ENCODE measurements at places on chromosomes 6 and 20.

DNA sequence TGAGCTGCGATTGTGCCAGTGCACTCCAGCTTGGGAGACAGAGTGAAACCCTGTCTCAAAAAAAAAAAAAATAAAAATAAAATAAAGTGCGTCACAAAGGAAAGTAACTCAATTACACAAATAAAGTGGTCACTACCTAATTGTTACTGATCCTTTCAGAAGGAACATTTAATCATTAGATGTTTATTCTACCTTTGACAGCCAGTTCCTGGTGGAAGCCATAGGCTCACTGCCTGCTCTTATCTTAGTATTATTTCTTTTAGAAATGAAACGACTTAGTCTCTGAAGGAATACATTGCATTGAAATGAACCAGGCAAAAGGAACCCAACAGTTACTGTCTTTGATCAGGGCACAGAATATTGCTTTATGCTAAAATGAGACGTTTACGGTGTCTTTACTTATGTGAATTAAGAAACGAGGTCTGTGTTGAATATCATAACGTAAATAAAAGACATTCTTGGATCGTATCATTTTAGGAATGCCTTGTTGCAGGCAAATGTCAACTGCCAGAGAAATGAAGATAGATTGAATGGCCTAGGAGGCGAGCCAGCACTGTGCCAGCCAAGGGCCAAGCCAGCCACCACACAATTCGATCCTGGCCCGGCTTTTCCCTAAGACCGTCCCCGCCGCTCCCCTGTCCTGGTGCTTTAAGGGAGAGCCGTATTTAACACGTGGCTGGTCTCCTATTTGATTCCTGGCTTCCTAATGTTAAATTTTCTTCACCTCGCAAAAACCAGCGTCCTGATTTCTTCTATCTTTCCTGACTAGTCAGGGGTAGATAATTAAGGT lies 136.7 kb upstream of the GMDS start:
- peak; percentile 42 for DNase-seq

DNA sequence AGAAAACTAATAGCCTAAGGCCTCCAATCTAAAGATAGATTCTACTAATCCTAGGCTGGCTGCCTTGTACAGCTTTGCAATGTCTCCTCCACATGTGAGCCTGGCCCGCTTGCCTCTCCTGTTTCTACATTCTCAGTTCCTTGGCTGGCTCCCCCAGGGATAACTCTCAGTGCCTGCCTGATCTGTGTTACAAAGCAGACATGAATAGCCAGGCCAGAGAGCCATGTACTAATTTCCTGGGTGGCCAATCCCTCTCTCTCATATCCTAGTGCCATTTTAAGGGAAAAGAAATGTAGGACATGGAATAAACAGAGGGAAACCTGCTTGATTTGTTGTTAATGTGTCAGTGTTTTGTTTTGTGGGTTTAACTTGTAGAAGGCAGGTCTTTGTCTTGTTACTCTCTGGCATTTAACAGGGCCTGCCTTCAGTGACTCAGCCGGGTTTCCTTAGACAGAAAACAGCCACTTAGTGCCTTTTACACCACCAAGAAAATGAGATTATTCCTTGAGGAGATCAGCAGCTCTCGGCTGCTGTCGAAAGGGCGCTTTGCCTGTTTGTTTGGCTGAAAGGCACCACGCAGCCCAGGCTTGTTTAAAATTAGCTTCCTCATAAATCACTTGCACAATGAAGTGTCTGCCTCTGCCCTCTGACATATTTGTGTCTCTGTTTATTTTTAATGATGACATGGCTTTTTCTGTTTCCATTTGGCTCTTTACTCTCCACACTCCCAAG lies 702.7 kb downstream of the MAFB start:
- DNase-seq: peak; percentile 74

- DNase-seq: peak; percentile 18
Observed at GRCh38 chr20:63091901-63092659, 85.3 kb upstream of the BHLHE23 start.

DNA sequence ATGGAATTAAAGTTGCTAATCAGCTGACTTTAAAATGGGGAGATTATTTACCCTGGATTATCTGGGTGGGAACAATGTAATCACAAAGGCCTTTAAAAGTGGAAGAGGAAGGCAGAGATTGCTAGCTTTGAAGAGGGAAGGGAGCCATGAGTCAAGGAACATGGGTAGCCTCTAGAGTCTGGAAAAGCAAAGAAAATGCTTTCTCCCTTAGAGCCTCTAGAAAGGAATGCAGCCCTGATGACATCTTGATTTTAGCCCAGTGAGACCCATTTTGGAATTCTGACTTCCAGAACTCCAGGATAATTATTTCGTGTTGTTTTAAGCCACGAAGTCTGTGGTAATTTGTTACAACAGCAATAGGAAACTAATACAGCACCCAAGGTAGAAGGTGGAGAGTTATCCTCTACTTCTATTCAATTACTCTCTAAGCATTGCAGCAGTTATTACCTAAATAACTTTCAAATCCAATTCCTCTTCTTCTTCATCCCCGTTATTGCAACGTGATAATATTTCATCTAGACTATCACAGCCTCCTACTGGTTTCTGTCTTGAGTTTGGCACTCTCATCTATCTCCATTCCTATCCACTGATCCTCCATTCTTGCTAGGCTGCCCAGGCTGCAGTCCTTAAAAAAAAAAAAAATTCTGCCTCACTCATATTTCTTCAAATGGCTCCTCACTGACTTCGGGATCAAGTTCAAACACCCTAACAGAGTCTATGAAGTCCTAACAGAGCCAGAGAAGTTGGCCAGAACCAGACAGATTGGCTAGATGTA lies 224.3 kb downstream of the BTBD9 start:
- DNase-seq: no peak

GRCh38 chr6:146026873-146027272 lies 2.0 kb upstream of the GRM1 start:
- no peak for DNase-seq

- no peak for DNase-seq
Observed at GRCh38 chr6:23415819-23416427, 710.1 kb upstream of the NRSN1 start.

DNA sequence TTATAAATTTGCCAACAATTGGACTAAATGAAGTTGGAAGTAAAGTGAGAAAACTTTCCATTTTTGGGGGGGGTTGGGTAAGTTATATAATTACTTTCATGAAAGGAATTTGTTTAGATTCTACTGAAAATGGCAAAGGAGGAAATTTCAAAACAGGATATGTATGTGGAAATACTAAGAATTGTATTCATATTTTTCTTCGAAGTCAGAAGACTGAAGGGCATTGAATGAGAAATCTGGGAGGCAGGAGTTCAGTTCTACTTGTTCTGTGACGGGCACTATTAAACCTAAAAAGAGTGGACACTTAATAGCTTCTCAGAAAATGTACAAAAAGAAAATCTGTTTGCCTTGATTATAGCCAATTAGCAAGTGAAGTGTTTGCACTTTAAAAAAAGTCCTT lies 114.7 kb downstream of the PRIM2 start:
- DNase-seq: no peak

GRCh38 chr6:108589244-108589791 lies 28.6 kb downstream of the FOXO3 start:
- peak; percentile 82 for DNase-seq

GRCh38 chr20:20492521-20493332 lies 124.8 kb downstream of the INSM1 start:
- DNase-seq: no peak

DNA sequence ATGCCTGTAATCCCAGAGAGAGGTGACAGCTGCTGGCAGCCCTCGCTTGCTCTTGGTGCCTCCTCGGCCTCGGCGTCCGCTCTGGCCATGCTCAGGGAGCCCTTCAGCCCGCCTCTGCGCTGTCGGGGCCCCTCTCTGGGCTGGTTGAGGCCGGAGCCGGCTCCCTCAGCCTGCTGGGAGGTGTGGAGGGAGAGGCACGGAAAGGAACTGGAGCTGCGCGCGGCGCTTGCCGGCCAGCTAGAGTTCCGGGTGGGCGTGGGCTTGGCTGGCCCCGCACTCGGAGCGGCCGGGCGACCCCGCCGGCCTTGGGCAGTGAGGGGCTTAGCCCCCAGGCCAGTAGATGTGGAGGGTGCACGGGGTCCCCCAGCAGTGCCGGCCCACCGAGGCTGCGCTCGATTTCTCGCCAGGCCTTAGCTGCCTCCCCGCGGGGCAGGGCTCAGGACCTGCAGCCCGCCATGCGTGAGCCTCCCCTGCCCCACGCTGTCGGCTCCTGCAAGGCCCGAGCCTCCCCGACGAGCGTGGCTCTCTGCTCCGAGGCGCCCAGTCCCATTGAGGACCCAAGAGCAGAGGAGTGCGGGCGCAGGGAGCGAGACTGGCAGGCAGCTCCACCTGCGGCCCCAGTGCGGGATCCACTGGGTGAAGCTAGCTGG lies 34.6 kb downstream of the C6orf52 start:
- no peak for DNase-seq

DNA sequence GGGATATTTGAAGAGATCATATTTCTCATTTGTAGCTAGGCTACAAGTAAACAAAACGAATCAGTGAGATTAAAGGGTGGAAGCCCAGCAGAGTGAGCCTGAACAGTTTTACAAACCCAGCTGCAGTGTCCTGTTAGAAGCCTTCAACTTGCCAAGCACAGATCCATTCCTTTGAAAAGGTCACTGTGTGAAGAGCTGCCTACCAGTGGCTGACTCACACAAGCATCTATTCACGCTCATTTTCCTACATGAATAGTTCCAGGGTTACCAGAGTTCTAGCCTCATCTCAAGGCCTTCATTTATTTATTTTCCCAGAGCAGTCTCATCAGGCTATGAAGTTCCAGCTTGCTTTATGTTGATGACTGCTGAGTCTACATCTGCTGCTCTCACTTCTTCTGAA lies 25.7 kb upstream of the MLIP start:
- DNase-seq: no peak

- no peak for DNase-seq
Observed at GRCh38 chr6:43940071-43940392, 170.0 kb downstream of the VEGFA start.

- DNase-seq: no peak
Observed at GRCh38 chr6:94099072-94099471, 679.7 kb upstream of the EPHA7 start.

DNA sequence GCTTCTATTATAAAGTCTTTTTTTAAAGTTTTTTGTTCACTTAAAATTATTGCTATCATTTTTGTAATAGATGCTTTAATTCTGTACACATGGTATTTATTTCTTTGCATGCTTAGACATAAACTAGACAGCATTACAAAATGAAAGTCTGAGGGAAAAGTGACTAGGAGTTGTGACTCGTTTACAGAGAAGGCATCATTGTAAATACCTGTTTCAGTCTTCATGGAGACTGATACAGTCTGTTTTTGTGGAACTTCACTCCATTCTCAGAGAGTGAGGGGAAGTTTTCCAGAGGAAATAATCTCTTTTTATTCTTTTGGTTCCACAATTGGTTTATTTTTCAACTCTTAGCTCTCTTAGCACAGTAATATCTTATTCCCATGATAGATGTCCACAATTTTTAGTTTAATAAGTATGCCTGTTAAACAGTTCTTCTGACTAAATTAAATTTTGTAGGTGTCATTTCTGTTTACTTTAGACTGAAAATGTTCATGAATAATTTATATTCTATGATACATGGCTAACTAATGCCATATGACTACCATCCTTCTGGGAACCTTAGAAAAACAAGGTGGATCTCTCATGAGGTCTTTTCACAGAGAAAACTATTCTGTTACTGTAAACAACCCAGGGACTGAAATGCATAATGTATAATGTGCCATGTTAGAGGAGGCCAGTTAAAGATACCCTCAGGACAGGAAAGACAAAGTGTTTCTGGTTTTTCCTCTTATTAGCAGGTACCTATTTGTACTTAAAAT lies 69.2 kb downstream of the MYO6 start:
- no peak for DNase-seq

GRCh38 chr6:72413884-72414283 lies 208.0 kb upstream of the KCNQ5 start:
- no peak for DNase-seq

DNA sequence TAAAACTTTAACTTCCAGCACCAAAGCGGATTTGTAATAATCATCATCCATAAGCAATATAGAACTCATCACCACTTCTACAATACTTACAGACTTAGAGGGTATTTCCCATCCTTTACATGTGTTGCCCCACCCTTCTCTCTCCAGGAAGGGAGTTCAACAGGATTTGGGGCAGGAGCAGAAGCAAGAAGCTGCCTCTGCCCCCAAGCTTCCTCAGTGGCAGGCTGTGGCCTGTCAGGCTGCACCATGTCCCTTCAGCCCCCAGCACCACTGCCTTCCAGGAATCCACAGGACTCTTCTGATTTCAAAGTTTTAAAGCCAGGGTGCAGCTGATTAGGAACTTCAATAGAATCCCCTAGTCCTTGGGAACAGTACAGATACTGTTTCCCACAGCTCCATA lies 36.7 kb upstream of the MCM9 start:
- DNase-seq: no peak

- DNase-seq: no peak
Observed at GRCh38 chr20:16975682-16976081, 227.5 kb downstream of the OTOR start.

GRCh38 chr6:159627939-159628338 lies 65.1 kb downstream of the SOD2 start:
- DNase-seq: no peak

DNA sequence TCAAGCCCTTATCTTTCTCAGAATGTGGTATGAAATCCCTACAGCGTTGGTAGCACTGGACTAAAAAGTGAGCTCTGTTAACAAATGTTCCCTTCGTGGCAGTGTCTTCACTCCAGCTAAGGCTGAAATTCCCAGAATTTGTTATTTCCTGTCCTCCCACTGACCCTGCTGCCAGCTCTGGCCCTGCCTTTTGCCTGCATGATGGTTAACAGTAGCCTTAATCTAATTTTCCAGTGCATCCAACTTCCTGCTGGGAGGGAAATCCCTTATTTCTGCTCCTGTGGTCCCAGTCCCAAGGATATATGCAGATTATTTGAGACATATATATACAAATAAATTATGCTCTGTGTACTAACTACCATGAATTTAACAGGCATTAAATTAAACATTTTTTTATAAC lies 157.2 kb upstream of the CARMIL1 start:
- DNase-seq: peak; percentile 38

DNA sequence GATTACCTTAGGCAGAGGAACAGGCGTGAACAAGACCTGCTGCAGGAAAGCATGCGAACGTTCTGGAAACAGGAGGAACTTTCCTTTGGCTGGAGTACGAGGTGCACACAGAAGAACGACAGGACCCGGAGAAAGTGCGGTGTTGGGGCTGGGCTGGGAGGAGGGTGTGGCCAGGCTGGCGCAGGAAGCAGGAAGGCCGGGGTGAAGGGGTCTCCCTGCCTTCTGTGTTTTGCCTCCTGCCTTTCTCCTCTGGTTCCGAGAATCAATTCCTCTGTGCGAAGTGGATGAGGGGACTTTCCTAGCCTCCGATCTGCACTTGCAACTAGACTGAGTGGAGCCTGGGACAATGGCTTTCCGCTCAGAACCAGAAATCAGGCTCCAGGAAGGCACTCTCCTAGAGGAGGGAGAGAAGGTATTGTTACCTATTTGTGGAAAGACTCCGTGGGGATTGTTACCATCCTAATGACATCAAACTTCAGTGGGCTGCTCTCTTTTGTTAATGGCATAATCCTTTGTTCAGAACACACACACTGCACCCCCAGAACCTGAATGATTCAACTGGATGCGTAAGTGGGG lies 22.9 kb upstream of the PLEKHG1 start:
- no peak for DNase-seq

GRCh38 chr20:25065625-25066338 lies 7.8 kb upstream of the ACSS1 start:
- DNase-seq: peak; percentile 68

All from left ventricle myocardium superior (tissue), 1 donor.